ENCODE measurements at places on chromosomes 13 and 19.

- no peak for DNase-seq
These were observed 831 bp upstream of the CBARP start for GRCh38 chr19:1238369-1239303.

- DNase-seq, result no peak
These were observed 9.3 kb downstream of the SCEL start for GRCh38 chr13:77544758-77545338.

DNA sequence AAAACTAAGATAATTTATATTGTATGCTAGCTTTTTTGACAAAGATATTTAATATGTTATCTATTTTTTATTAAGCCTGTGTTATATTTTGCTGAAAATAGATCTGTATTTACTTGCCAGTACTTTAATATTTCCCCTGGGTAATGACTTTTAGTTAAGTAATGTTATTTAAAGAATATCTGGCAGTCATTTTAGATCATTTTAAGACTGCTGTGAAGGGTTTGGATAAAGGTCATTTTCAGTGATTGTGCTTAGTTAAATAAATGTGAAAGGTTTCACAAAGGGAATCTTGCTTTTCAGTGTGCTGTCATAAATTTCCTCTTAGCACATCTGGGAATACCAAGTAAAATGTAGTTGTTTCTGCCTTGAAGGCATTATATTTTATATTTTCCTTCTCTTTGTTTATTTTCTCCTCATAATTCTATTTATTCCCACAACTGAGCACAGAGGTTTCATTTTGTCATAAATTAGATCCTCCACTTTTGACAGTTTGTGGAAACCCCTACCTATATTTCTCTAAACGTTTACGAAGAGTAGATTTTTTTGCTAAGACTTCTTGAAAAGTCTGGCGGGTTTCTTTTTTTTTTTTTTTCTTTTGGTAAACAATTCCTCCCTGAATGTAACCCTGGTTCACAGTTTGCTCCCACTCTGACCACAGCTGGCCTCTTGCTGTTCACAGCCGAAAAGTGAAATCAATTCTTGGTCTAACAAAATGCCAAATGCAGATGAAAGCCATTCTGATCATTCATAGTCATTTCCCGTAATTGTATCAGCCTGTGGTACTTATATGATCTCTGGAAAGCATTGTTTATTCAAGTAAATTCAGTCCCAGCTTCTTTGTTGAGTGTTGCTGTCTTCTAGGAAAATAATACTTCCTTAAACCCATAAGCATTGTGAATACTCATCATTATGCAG is 87.8 kb downstream of the MAB21L1 start:
- no peak for DNase-seq

DNA sequence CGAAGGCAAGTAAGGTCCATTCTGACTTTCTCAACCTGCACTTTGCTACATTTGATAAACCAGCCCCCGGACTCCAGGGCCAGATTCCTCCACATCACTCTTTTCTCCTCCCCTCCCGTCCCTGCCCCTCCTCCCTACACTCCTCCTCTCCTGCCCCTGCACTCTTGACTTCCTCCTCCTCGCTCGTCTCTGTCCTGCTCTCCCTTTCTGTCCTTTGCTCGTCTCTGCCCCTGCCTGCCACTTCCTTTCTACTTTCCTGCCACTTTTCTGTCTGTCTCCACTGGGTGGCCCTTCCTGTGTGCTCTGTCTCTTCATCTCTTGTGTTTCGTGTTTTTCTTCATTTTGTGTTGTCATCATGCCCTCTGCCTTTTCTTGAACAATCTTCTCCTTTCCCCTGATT is 7.0 kb downstream of the U2AF2 start:
- DNase-seq, result no peak

GRCh38 chr13:37173214-37173613 is 67.8 kb upstream of the CSNK1A1L start:
- DNase-seq, result no peak

All from ELF-1 (cell line).